Large intestine (tissue), 12 donors: ENCODE measurements at places on chromosomes 7 and 10. TPM values are rescaled to one million over a fixed set of nuclear protein-coding genes. Genes with fewer than 3 reads are reported as not detected.

The ELFN1 gene
- polyA plus RNA-seq = 2.3 TPM

The GPR26 gene
- 0.16 TPM for polyA plus RNA-seq

GRCh38 chr7:8260871-8261694 lies 884 bp downstream of the ICA1 start:
- no peaks in the 10 kb centered on the region for H3K27me3 ChIP-seq
- peak overlapping the region; percentile 82 for H3K27ac ChIP-seq
- peak overlapping the region; percentile 57 for H3K4me3 ChIP-seq
- peaks cover 10% of the 10 kb centered on the region for H3K4me1 ChIP-seq
- peak; percentile 72 for DNase-seq
- H3K36me3 ChIP-seq = no peaks in the 10 kb centered on the region

GRCh38 chr7:157668884-157669767 lies 332.3 kb downstream of the DNAJB6 start:
- H3K4me3 ChIP-seq = no peak overlapping the region
- no peaks in the 10 kb centered on the region for H3K4me1 ChIP-seq
- peaks cover 17% of the 10 kb centered on the region for H3K27me3 ChIP-seq
- no peak for DNase-seq
- H3K36me3 ChIP-seq = no peaks in the 10 kb centered on the region

The CALD1 gene
- polyA plus RNA-seq = 191 TPM

The TMEM236 gene
- polyA plus RNA-seq = 34.3 TPM

The OPN1SW gene
- polyA plus RNA-seq = 0.18 TPM

The SHOC2 gene
- polyA plus RNA-seq = 34.3 TPM

DNA sequence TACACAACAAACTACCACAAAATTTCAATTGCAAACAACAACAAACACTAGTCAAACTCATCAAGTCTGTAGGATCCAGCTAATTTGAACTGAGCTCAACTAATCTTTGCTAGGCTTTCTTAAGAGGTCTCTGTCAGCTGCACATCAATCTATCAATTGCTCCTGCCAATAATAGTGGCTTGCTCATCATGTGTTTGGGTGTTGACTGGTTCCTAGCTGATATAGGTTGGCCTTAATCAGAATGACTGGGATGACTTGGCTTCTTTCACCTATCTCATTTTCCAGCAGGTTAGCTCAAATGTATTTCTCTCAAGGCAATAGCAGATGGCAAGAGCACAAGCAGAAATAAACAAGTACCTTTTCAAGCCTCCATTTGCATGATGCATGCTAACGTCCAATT lies 370.3 kb upstream of the NFE2L3 start:
- H3K36me3 ChIP-seq = no peaks in the 10 kb centered on the region
- no peak overlapping the region for H3K27ac ChIP-seq
- H3K27me3 ChIP-seq = peaks cover 3% of the 10 kb centered on the region
- H3K4me3 ChIP-seq = no peak overlapping the region
- no peaks in the 10 kb centered on the region for H3K4me1 ChIP-seq

The MSMB gene
- 0.25 TPM for polyA plus RNA-seq

DNA sequence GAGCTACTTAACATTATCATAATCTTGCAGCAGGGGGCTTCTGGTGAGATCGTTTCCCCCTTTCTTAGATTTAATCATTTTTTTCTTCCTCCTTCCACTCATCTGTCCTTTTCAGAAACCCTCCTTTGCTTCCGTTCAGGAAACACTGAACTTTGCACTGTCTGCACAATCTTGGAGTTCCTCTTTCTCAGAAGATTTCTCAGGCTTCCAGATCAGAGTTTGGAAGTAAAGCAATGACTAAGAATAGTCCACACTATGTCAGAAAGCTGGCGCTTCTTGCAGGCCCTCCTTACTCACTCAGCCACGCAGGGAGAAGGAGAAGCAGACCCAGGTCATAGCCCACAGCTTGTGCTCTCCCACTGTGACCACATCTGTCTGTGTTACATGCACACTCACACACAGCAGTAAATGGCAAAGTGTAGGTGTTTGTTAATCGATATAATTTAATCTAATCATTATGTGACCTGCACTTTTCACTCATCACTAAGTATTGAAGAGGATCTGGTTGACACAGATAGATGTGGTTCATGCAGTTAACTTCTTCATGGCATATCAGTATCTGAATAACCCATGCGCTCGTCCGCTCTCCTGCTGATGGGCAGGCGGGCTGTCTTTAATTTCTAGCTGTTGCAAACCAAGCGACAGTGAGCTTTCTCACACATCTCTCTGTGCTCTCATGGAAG lies 30.2 kb downstream of the ALOX5 start:
- H3K36me3 ChIP-seq = no peaks in the 10 kb centered on the region
- no peak overlapping the region for H3K27ac ChIP-seq
- H3K4me3 ChIP-seq = no peak overlapping the region
- no peaks in the 10 kb centered on the region for H3K27me3 ChIP-seq
- DNase-seq = no peak

The WNT8B gene
- 0.09 TPM for polyA plus RNA-seq

The ANXA8 gene
- polyA plus RNA-seq = 18.2 TPM
